Effector CD4-positive, alpha-beta T cell (primary cell): ENCODE measurements at places on chromosomes 2 and 18.

- DNase-seq: no peak
Measured at GRCh38 chr2:48695991-48696390, 59.5 kb downstream of the LHCGR start.

- DNase-seq: no peak
Measured at GRCh38 chr18:10927286-10927992, 221.9 kb downstream of the PIEZO2 start.

DNA sequence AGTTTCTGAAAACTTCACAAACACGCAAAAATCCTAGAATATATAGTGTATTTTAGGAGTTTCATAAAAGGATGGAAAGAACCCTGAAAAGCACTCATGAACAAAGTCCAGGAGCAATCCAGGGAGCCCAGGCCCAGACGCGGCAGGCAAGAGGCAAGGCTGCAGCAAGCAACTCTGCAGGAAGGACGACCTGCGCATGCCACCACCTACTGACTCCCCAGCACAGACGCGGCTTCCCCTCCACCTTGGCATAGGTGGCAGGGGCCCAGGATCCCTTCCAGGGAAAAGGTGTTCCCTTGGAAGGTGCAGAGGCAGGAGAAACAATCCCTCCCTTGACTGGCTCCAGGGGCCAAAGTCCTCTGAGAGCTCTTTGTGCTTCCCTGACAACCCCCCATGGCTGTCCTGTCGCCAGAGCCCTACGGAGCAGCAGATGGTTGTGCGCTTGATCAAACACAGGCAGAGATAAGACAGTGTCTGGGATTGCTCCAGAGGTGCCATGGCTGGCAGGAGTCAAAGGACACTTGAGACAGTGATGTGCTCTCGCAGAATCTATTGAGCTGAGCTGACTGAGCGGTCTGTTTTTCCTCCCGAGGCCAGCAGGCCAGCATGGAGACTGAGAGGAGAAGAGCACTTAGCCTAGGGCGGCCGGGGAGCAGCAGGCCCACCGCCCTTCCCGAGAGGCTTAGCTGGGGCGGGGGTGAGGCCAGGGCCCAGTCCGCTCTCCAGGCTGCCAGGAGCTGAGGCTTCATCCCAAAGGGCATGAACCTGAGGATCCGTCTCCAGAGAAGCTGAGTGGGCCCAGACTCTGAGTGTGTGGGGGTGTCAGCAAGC, 10.8 kb upstream of the AMER3 start:
- no peak for DNase-seq

GRCh38 chr2:85801871-85802270, 48.1 kb downstream of the ATOH8 start:
- DNase-seq: no peak

DNA sequence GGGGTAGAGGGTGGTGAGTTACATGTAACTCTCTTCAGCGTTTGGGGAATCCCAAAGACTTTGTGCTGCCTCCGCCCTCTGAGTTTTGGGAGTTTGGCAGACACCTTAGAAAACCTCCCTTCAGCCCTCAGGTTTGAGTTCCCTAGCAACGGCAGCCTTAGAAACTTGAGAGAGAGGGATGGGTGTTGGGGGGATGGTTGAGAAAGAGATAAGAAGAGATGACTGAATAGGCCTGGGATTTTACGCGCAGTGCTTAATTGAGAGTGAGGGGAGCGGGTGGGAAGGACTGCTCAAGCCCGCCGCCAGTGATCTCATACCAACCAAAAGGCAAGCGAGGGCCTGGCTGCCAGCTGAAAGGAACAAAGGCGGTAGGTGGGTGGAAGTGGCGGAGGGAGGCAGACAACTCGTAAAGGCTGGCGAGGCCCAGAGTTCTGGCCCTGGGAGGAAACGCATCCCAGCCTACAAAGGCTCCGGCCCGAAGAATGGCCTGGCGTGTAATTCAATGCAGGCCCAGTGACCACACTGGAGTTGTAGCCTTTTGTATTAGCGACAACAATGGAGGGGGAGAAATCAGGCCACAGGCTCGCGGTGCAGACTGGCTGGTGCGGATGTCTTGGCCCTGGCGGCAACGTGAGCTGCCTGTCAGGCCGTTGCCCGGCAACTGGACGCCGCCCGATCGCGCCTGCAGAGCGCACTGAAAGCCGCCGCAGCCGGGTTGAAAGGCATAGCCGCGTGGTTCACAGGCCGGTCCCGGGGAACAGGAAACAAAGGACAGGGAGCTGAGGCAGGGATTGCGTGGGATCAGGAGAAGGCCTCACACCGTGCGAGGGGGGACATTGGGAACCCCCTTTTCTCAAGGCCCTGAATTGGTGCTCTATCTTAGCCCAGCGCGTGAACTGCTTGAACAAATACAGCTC, 39.9 kb upstream of the DARS1 start:
- DNase-seq: no peak

DNA sequence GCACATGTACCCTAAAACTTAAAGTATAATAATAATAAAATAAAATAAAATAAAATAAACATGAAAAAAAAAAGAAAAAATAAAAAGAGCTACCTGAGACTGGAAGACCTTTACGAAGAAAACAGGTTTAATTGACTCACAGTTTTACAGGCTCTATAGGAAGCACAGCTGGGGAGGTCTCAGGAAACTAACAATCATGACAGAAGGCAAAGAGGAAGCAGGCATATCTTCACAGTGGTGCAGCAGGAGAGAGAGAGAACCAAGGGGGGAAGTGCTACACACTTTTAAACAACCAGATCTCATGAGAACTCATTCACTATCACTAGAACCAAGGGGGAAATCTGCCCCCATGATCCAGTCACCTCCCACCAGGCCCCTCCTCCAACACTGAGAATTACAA, 379.3 kb upstream of the VWC2L start:
- no peak for DNase-seq

DNA sequence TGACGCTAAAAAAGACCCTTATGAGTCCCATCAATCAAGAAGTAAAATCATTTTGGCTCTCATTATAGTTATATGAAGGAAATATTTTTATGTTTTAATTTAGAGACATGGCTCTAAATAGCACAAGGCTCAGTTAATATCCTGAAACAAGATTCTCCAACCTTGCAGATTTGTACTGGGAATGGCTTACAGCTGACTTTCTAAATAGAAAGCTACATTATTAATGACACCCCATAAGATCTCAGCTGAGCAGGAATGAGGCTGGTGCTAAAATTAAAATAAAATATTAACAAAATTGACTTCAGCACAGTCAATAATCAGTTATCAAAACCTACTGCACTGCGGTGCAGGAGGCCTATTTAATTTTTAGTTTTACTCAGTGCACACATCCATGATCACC, 136.9 kb downstream of the SLC39A10 start:
- DNase-seq: no peak

GRCh38 chr2:39731546-39731945, 47.5 kb downstream of the THUMPD2 start:
- no peak for DNase-seq

- DNase-seq: no peak
Measured at GRCh38 chr2:181022652-181023051, 42.2 kb downstream of the UBE2E3 start.

DNA sequence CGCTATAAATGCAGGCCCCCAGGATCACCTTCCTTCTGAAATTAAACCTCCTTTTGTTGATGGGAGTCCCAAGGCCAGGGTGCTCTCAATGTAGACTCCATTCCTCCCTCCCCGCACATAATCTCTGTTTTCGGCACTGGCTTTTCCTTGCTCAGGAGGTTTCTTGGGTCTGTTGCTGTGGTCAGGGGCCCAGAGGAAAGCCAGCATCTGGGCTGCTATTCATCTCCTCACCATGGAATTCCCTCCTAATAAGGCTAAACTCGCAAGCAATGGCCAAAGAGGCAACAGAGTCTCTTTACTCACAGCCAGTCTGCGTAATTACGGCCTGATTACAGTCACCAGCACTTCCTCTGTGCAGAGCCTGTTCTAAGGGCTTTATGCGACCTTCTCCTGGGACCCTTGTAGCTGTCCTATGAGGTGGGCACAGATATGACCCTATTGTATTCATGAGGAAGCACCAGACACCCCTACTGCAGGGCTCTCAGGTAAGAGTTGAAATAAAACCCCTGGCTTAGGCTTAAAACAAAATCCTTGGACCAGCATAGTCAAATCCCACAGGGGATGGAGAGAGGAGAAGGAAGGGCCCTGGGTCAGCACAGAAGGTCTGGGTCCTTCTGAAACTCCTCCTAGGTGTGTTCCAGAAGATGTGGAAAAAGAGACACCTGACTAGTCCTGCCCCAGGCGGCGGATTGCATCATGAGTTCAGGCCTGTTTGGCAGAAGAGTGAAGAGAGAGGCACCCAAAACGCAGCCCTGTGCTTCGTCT, 105.0 kb upstream of the SH3BP4 start:
- no peak for DNase-seq

DNA sequence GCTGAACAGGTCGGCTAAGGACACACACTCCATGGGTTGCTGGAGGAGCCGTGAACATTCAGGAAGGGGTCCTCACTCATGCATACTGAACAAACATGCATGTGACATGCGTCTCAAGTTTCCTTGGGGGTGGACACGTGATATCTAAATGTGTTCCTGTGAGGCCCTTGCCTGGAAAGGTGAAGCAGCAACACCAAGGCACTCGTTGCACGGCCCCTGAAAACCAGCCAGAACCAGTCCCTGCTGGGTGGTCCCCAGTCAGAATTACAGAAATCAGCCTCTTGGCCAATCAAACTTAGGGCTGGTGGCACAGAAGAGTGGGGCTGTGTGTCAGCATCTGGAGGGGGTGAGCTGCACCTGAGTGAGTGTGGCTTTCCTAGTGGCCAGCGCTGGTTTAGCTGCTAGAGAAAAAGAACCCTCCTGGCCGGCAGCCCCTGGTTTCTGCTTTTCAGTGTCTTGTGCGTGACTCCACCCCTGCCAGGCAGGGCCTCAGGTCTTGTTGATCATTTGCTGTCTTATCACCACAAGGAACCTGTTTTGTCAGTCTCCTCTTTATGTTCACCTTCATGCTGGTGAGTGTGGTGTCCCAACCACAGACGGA, 3.2 kb upstream of the AQP12B start:
- DNase-seq: no peak

DNA sequence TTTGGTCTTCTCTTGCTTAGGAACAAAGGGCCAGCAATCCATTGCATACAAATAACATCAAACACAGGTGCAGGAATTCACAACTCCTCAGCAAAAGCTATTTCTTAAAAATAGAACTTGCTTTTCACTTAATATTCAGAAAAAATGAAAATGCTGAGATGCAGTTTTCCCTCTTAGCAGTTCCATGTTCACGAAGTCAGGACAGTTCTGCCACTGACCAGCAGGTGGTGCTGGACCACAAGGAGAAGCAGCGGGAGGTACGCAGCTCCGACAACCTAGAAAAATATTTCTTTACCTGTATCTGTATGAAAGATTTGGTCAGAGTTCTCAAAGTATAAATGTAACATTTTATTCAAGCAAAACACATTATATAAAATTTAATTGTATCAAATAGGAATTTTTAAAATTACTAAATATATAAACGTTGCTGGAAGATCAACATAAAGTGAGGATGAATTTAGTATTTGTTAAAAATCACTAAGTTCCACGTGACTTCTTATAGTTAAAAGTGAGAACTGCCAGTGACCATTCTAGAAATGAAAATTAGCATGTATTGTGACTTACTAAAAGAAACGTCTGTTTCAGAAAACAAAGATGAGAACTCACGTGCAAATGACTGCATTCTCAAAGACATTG, 48.8 kb downstream of the ADNP2 start:
- DNase-seq: peak; percentile 63

GRCh38 chr18:52570975-52571374, 231.0 kb downstream of the DCC start:
- DNase-seq: no peak

DNA sequence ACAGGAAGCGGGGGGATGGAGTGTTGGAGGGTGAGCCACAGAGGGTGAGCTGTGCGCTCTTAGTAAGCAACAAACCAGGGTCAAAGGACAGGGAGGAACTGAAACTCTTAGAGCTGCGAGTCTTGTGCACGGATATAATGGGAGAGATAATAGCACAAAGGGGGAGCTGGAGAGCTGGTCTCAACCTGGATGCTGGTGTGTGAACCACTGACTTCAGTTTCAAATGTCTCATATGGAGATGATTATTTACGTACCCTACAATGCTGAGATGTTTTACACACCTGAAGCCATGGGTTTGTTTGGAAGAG, 35.9 kb downstream of the PTGR3 start:
- no peak for DNase-seq

GRCh38 chr18:35466334-35466733, 31.4 kb downstream of the INO80C start:
- DNase-seq: no peak

- no peak for DNase-seq
Measured at GRCh38 chr2:148674063-148675020, 29.8 kb downstream of the EPC2 start.

DNA sequence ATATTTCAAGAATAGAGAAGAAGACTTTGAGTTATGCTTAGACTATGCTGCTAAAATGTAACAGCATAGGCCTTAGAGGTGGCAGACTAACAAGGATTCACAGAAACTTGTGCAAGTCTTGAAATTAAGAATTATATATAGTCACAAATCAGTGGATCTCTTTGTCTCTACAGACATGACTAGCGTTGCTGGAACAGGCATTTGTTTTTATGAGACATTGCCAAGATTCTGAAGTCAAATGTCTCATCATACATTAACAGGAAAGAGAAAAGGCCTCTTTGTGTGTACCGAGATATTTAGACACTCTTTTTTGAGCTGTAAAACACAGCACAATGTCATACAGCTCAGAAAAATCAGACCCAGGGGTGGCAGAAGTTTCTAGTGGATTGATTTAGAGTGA, 207.1 kb downstream of the TMX3 start:
- no peak for DNase-seq

GRCh38 chr2:33051586-33052360, 105.0 kb downstream of the LTBP1 start:
- DNase-seq: no peak
